ENCODE measurements at places on chromosomes 12 and 14.

- DNase-seq = no peak
Observed at GRCh38 chr14:68968051-68968450, 11.1 kb downstream of the ACTN1 start.

GRCh38 chr14:99800781-99801180, 7.6 kb downstream of the EML1 start:
- DNase-seq = no peak

GRCh38 chr12:7292300-7292699, 11.6 kb upstream of the ACSM4 start:
- no peak for DNase-seq

DNA sequence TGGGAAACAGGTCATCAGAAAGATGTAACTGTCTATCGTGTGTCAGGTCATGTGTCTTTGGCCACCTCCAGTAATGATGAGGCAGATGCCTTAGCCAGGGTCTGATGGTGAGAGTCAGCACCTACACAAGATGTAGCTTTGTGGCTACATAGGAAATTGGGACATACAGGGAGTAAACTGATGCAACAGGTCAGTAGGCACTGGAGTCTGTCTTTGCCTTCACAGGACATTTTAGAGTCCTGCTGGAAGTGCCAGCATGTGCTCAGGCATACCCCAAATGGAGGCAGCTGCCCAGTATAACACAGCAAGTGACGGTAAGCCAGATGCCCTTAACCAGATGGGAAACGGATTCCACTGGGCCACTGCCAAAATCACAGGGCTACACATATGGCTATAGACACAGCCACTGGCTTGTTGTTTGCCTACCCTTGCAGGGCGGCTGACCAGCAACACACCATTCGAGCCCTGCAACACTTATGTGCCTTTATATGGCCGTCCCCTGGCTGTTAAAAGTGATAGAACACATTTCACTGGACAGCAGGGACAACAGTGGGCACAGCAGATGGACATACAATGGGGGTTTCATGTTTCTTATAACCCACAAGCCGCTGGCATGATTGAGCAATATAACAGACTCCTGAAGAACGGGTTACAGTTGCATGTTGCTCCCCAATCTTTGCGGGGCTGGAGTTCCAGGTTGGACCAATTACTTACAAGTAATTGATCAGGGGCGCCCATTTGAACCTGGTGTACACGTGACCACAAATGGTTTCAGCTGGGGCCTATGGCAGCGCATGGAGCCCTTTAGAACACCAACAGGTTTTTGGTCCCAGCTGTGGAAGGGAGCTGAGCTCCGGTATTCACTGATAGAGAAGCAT, 12.9 kb upstream of the RNASE12 start:
- no peak for DNase-seq

DNA sequence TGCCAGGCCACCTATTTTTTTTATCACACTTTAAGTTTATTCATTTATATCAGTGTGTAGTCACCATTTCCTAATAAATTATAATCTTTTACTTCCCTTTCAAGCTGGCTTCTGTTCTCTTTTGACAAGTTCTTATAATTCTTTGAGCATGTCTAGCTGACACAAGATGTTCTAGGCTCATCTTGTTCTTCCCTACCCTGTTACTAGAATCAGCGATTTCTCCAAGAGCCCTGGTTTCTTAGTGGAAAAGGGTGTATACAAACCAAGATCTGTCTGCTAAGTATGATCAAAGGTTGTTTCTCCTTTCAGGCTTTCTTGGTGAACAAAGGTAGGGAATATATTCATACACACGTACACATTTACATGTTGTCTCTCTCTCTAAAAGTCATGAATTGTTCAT, 51.0 kb downstream of the FGD4 start:
- no peak for DNase-seq

DNA sequence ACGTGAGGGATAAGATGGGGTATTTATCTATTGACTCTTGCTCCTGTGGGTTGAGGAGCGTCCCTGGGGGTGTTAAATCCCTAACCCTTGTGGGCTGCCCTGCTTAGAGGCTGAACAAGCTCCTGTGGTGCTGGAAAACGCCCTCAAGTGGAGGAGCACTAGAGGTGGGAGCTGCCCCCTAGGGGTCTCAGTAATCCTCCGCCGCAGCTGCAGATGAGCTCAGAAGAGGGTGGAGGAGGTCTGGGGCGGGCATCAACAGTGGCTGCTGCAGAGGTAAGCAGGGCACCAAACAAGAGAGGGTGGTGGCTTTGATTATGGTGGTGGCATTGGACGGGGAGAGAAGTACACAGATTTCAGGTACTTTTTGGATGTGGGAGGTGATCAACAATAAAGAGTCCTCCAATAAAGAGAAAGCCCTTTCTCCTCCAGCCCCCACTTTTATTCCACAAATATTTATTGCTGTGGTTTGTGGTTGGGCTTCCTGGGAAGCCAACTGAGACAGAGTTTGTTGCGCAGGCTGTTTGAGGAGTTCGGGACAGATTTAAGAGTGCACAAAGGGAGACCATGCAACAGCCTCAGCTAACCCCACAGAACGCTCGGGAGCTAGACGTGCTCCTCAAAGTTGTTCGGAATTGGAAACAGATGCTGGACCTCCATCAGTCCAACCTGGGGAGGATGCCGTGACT, 179.9 kb downstream of the ADCK1 start:
- DNase-seq = no peak

GRCh38 chr14:61586544-61587055, 108.7 kb upstream of the HIF1A start:
- DNase-seq = peak; percentile 83

DNA sequence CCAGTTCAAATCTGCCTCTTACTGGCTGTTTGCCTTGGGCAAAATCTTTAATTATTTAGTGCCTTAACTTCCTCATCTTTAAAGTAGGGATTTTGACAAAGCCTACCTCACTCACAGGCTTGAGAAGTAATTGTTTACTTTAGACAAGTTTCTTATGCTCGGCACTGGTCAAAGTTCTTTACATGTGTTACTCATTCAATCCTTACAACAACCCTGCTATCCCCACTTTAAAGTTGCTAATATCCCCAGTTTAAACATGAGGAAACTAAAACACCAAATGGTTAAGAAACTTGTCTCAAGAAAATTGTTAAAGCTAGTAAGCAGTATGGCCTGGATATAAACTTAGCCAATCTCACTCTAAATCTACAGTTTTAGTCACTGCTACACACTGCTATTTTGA, 204.0 kb upstream of the AVPR1A start:
- no peak for DNase-seq

- no peak for DNase-seq
Observed at GRCh38 chr12:106865683-106866082, 90.0 kb upstream of the TMEM263 start.

DNA sequence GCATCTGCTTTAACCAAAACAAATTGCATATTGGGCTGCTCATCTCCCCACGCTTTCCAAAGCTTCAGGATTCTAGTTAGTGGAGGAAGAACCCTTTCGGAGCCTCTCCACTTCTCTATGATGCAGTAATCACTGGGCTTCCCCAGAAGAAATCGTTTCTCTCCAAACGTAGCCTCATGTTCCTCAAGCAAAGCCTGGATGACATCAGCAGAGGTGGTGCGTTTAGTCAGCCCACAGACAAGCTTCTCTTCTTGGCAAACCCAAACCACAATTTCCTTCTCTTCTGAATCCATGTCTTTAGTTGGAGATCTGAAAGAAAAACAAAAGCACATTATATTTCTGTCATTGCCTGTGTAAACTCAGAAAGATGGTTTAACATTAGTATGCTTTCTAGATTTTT, 30.6 kb downstream of the RASSF9 start:
- DNase-seq = peak; percentile 57

- no peak for DNase-seq
Observed at GRCh38 chr12:45216983-45217485, 1.1 kb downstream of the ANO6 start.

DNA sequence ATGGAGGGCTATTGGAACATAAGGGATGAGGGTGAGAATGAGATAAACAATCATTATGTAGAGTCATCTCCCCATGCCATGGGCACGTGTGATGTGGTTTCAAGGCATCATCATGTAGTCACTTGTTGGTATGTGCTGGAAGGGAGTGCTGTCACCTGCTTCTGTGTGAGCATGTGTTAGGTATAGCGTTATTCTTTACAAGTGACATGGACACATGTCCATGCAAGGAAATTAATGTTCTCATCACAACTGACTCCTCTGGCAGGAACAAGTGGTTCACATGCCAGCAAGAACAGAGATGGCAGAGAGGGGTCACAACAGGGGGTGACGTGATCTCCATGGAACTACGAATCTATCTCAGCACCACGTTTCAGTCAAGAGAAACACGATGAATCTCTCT, 815.8 kb downstream of the BCL11B start:
- DNase-seq = no peak

DNA sequence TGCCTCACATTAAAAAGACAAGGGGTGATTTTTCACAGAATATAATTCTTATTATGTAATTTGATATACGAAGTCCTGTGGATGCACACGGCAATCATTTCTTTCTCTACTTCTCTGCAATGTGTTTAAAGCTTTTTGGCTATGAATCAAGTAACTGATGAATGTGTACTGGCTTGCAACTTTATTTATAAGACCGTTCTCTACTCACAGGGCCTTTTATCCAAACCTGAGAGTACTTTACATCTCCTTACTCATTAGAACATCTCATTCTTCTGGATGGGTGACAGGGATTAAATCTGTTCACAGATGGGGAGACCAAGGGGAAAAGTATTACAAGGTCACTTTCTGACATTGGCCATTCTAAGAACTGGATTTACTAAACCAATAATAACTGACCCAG, 215.8 kb upstream of the DIO2 start:
- DNase-seq = peak; percentile 5

DNA sequence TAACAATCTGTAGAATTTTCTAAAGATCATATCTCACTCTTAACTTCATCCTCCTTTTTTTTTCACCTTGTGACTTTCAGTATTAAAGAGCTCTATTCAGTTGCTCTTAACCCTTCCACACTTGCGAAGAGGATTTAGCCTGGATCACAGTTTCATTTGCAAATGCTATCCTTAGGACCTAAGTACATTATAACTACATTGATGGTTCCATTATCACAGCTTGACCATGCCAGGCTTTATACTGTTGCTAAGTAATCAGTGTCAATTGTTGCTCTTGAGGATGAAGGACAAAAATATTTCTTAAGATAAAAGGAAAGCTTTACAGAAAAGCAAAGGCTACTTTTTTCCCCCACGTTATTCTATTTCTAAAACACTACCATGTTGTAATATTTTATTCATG, 122.2 kb downstream of the PDZRN4 start:
- no peak for DNase-seq

DNA sequence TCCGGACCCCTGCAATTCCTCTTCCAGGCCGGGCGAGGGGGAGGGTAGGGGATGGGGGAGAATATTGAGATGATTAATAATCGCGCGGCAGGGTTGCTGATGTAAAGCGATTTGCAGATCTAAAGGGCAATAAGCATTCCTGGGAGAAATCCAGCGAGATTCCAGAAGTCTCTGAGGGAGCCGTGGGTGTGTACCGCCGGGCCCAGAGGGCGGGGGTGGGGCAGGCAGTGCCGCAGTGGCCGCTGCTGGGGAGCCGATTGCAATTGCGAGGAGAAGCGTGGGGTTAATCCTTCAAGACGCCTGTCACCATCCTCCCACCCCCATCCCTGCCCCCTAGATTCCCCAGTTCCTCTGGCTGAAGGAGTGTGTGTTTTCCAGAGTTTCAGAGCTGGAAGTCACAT, 16.4 kb downstream of the FOS start:
- DNase-seq = peak; percentile 73

- DNase-seq = peak; percentile 9
Observed at GRCh38 chr14:92122351-92122677, 545 bp downstream of the CPSF2 start.
